HFF-Myc (cell line): ENCODE measurements at places on chromosomes 11 and 22.

DNA sequence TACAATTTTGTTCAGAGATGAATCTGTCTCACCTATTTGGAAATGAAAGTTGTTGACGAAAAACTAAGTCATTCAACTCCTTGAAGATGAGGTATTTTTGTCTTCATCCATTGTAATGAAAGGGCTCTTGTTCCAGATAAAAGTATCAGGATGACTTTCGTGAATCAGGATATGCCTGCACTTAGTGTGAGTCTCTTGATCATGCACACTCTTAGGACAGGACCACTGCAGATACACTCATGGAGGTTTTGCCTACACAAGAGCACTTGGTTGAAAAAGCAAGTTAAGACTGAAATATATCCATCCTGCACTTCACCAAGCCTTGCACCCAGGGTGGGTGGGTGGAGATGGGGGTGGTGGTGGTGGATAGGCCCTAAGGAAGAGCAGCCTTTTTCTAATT lies 120.8 kb upstream of the MTMR2 start:
- no peak for DNase-seq

DNA sequence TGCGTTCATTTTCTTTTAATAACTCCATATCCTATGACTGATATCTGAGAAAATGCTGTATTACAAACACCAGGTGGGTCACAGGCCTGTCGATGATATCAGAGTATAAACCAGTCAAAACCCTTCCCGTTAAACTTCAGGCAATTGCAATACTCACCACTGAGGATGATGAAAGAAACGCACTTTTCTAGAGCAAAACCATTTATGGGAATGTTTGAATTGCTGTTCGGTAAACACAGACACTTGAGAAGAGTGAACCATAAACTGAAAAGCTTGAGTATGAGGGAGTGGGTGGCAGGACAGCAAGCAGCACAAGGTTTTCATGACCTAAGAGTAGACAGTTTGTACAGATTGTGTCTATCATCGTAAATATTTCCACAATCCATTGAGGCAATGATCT lies 139.8 kb upstream of the CEP126 start:
- DNase-seq, result no peak

DNA sequence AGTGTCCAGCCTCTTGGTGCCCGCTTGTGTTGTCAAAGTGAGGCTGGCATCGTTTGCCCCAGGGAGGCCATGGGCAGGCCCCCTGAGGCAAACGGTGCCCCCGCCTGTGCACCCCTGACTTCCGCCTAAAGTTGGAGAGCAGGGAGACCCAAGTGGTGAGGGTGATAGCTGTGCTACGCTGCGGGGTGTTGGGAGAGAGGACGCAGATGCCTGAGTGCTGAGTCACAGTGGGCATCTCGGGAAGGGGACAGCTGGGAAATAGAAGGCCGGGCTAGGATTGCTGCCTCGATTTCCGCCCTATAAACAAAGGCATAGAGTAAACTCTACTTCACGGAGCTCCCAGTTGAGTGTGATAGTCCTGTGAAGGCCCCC lies 5.8 kb downstream of the GRIK4 start:
- DNase-seq, result no peak

GRCh38 chr22:19798003-19798665 lies 37.6 kb downstream of the TBX1 start:
- no peak for DNase-seq

DNA sequence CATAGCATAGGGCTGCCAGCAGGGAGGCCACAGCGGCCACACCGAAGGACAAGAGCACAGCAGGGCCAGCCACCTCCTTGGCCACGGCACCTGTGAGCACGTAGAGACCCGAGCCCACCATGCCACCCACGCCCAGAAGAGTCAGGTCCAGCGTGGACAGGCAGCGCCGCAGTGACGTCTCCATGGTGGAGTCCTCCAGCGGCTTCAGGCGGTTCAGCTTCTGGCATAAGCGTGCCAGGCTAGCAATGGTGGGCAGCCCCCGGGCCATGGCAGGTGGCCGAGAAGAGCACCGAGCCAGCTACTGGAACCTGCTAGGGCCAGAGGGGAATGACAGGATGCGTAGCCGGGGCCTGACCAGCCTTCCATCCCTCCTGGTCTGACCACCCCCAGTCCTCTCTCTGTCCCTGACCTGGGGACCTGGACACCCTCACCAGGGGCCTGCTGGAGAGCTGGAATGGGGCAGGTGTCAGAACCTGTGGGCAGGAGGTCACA lies 770 bp downstream of the SLC7A4 start:
- DNase-seq, result no peak

DNA sequence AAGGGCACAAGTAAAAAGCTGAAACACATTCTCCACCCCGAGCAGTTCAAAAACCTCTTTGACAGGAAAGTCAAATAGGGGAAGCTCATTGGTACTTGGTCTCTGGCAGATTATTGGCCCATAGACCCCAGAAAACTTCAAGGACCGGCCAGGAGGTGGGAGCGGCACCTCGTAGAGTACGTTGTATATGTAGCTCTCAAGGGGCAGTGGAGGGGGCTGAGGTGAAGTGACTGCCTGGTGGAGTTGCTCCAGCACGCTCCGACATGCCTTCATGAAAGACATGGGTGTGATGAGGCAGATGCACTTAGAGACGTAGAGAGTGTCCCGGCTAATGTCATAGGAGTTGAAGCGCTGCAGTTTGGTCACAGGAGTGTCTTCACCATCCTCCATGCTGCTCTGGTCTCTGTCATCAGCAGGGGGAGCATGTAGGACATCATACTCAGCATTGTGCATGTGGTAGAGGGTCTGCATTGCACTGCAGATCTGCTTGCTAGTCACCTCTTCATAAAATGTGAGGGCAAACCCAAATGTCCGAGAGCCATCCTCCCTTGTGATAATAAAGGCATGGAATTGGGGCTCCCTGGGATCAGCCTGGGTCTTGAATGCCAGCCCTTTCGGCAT lies 61.3 kb downstream of the DENND5A start:
- no peak for DNase-seq

DNA sequence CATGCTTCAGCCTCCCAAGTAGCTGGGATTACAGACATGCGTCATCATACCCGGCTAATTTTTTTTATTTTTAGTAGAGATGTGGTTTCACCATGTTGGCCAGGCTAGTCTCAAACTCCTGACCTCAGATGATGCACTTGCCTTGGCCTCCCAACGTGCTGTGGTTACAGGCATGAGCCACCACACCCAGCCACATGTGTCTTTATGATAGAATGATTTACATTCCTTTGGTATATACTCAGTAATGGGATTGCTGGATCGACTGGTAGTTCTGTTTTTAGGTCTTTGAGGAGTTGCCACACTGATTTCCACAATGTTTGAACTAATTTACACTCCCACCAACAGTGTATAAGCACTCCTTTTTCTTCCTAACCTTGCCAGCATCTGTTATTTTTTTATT lies 276.2 kb downstream of the METTL15 start:
- DNase-seq, result peak; percentile 87

GRCh38 chr22:37080838-37081237 lies 28.7 kb downstream of the TMPRSS6 start:
- no peak for DNase-seq

- DNase-seq, result peak; percentile 91
Measured at GRCh38 chr11:65317025-65317786, 2.5 kb downstream of the CDC42EP2 start.

GRCh38 chr22:34587357-34588356 lies 478.3 kb upstream of the ISX start:
- no peak for DNase-seq

DNA sequence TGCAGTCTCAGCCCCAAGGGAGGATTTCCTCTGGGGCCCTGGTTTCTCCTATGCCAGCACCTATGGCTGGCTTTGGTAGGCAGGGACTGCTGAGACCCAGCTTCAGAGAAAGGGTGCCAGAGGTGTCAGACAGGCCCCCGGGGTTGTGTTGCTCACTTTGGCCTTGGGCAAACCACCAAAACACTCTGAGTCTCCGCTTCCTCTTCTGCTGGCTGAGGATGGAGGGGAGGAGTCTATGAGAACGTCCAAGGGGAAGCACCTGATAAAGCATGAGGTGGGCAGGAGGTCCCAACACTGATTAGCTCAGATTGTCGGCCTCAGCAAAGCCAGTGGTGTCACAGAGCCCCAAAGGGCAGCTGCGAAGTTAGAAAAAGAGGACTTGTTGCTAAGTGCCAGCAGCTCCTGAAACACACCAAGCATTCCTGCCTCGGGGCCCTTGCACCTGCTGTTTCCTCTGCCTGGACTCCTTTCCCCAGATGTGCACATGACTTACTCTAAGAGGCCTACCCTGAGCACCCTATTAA lies 10.5 kb downstream of the SMTNL1 start:
- no peak for DNase-seq

DNA sequence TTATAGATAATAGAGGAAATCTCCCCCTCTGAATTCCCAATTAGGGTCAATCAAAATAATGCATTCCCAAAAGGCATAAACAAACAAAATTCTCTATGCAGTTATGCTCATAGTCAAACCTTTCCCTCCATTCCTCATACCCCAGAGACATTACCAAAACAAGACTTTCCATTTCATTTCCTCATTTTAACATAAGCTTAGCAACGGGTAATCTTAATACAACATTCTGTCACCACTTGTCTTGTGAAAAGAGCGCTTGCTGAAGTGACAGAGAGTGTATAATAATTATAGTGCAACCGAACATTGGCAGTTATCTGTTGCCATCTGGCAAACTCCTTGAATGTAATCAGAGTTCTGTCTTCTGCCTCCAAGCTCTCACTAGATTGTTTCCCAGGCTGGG lies 1.2 kb upstream of the SLN start:
- DNase-seq, result no peak

- no peak for DNase-seq
Measured at GRCh38 chr11:82998697-82999096, 73.0 kb downstream of the RAB30 start.

- peak; percentile 42 for DNase-seq
Measured at GRCh38 chr11:77705195-77705875, 67.7 kb upstream of the CLNS1A start.

DNA sequence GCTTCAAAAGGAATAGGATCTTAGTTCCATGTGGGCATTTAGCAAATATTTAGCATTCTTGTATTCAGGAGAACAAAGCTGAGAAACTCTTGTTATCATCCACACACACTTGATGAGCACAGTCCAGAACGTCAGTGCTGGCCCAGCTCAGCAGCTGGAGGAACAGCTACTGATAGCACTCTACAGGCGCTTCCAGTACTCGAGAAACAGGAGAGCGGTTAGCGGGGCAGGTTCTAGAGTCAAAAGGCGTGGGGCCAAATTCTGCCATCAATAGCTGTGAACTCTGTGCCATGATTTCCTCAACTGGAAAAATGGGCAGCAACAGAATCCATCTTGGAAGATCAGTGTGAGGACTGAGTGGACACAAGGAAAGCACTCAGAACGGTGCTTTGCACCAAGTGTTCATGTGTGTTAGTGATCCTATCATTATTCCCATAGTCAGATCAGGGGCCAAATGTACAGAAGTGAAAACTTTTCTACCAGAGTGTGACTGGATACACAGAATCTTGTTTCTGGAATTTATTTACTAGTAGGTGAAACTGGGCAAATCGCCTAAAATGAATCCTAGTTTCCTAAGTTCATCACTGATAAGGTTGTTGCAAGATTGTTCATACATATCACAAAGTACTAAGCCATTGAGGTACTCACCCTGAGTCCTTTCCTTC lies 3.2 kb downstream of the JOSD1 start:
- no peak for DNase-seq

GRCh38 chr11:27279460-27279859 lies 83.6 kb downstream of the CCDC34 start:
- DNase-seq, result no peak

DNA sequence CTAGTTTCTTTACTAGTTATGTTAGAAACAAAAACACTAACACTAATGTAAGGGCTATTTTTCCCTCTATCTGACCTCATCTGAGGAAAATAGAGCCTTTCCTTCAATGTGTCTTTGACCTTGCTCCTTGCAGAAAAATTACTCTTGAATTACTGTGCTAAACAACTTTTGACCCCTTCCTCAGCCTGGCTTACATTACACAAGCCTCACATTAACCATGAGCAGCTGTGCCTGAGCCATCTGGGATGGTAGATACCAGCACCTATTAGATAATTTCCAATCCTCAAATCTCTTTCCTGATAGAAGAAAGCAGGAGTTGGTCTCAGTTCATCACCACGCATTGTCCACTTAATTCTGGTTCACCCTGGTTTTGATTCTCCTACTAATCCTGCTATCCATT lies 134.4 kb upstream of the NCAM1 start:
- no peak for DNase-seq

DNA sequence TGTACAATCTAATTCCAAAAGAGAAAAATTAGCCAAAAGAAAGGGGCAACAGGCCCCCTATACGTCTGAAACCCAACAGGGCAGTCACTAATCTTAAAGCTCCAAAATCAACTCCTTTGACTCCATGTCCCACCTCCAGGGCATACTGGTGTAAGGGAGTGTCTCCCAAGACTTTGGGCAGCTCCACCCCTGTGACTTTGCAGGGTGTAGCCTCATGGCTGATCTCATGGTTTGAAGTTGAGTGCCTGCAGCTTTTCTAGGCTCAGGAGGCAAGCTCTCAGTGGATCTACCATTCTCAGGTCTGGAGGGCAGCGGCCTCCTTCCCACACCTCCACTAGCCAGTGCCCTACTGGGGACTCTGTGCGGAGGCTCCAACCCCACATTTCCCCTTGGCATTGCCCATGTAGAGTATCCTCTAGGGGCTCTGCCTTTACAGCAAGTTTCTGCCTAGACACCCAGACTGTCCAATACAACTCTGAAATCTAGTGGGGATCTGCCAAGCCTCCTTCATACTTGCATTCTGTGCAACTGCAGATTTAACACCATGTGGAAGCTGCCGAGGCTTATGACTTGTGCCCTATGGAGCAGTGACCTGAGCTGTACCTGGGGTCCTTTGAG lies 94.5 kb downstream of the TRIM29 start:
- DNase-seq, result no peak

DNA sequence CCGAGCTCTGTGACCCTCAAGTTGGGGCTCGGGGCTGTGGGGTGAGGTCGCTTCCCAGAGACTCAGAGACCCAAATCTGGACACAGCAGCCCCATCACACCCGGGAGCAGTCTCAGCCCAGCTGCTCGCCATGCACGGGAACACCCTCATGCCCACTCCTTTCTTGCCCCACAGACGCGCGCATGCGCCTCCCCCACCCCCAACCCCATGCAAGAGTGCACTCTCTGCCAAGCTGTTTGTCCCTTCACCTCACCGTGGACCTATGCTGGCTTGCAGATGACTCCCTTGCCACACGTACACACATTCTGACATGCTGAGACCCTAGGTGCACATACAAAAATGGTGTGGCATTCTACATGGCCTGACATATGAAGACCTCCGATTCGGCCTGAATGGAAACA lies 478 bp upstream of the CD248 start:
- DNase-seq, result peak; percentile 36

DNA sequence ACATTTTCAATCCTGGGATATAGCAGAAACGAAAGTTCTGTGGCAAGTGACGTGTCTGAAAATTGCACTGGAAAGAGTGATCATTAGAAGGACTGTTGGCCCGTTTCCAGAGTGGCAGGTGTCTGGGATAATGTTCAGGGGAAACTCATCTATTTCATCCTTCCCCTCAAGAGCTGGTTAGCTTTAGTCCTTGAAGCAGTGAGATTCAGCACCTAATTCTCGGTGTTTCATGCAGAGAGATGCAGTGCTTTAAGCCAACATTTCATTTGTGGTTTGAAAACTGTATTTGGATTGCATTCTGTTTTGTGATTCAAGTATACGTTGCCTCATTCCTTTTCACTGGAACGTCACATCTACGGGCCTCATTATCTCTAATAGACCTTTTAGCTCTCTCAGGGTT lies 205.0 kb upstream of the RAG2 start:
- DNase-seq, result no peak

GRCh38 chr22:28188178-28188879 lies 269.3 kb upstream of the PITPNB start:
- no peak for DNase-seq

GRCh38 chr22:32850591-32851517 lies 49.3 kb downstream of the TIMP3 start:
- no peak for DNase-seq
